NCI-H446 treated with DMSO at 0.1 percent for 48 hours (cell line): ENCODE measurements at places on chromosomes 2 and 18.
A peak's percentile ranks its signal among the peaks of the same experiment; 100 is the strongest.

DNA sequence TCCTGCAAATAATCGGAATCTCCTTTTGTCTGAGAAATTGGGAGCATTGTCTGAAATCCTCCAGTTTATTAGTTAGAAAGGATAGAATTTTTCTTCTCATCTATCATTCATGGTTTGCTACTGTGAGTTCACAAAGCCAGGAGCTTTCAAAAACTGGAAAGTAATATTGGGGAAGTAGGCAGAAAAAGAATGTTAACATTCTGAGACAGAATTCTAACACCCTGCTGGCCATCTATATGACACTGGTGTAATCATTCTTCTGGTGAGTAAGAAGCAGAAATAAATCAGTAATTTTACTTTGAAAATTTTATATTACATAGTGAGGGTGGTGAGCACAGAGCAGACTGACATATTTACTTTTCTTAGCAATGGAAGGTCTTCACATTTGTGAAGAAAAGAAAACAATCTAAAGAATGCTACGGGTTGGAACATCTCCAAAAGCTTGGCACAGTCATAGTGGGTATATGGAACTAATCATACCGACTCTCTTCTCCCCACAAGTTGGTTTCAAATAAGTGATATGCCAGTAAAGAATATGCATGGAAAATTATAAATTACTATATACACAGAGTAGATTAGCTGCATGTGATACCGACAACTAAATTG lies 344.9 kb downstream of the LPIN1 start:
- DNase-seq, result no peak

GRCh38 chr2:102005989-102006885 lies 14.5 kb downstream of the IL1R2 start:
- no peak for DNase-seq

DNA sequence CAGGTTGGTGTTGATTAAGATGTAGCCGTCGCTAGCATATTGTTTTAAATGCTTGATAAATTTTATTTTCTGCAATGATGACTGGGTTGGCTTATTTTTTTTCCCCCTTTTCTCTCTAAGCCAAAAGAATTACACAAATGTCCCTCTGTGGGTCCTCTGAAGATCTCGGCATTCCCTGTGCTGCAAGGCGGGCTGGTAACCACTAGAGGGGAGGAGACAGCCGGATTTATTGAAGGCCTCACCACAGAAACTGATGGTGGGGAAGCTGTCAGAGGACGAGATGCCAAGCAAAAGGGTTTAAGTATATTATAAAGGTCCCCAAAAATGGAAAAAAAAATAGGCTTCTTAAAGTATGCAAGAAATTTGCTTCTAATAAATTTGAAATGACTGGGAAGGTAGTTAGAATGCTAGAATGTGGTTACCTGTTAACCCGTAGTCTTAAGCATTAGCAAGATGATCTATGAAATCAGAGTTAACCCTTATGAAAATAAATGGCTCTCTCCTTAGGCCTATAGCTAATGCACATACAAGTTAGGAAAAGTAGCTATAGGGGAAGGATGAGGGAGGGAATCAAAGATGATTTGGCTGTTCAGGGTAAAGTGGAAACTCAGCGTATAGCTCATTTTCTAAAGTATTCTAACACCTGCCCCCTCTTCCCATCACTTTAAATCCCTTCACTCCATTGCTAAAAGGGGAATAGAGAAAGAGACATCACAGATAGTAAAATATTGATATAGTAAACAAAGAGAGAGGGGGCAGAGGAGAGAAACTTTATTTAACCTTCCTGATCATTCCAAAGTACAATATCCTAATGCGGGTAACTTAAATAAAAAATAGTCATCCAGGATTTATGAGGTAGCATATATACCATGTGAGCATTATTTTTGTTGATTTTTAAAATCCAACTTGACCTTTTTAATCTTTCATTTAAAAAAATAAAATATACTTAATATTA lies 894.5 kb upstream of the POU3F3 start:
- peak; percentile 19 for DNase-seq

GRCh38 chr2:173205375-173205774 lies 129.7 kb downstream of the MAP3K20 start:
- DNase-seq, result peak; percentile 70

- DNase-seq, result peak; percentile 49
Measured at GRCh38 chr2:234691214-234691575, 194.3 kb upstream of the ARL4C start.

DNA sequence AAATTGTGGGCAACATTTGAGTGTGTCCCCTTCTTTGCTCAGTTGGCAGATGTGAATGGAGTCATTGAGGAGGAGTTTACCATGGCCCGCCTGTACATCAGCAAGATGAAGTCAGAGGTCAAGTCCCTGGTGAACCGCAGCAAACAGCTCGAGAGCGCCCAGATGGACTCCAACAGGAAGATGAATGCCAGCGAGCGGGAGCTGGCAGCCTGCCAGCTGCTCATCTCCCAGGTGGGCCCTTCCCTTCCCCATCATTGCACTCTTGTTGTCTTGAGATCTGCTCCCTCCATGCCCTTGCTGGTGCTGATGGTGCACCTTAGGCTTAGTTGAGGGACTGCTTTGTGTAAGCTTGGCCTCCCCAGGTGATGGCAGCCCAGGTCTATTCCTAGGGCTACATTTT lies 47.5 kb upstream of the LYPD6B start:
- no peak for DNase-seq

DNA sequence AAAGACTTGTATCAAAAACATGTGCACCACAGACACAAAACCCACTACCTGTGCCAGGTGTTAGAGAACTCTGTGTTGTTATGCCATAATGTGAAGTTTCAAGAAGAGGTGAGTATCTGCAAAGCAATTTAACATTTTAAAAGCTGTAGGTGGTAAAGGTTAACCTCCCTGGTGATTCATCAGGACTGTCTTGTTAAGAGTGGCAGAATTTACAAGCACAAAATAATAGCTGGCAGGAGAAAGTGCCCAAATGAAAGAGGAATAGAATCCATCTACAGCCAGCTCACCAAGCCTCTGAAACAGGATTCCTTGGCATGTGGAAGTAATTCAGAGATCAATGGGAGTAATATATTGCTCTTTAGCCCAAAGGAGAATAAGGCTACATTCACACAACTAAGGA lies 230.7 kb downstream of the AFF3 start:
- no peak for DNase-seq

- DNase-seq, result no peak
Measured at GRCh38 chr2:148926981-148927401, 52.0 kb downstream of the KIF5C start.

- no peak for DNase-seq
Measured at GRCh38 chr2:42562474-42563144, 5.8 kb upstream of the MTA3 start.
